Activated CD8-positive, alpha-beta T cell treated with anti-CD3 and anti-CD28 coated beads for 36 hours (primary cell): ENCODE measurements at places on chromosomes 6 and 20. TPM values are rescaled to one million over a fixed set of nuclear protein-coding genes. Genes with fewer than 3 reads are reported as not detected.

DNA sequence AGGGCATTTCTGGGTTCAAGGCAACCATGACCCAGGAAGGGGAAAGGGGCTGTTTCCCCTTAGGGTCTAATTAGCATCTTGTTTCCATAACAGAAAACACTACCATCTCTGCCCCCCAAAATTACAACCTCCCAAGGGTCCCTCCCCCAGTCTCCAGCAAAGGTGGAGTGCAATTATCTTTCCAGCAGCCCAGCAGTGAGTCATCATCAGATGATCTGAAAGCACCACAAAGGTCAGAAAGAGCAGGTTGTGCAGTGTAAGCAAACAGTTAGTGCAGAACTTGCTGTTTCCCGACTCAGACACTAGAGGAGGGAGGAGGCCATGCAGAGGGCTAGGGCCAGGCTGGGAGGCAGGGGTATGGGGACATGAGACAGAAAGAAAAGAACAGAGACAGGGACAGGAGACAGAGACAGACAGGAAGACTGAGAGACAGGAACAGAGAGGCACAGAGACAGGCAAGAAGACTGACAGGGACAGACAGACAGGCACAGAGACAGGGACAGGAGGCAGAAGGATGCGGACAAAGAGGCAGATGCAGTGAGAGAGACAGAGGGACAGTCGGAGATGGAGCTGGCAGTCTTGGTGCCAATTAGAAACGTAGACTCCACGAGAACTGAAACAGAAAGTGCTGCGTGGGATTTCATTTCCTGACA is 62.5 kb downstream of the PYGB start:
- no peaks in the 10 kb centered on the region for H3K27me3 ChIP-seq
- peak overlapping the region; percentile 54 for H3K4me3 ChIP-seq
- peaks cover 7% of the 10 kb centered on the region for H3K36me3 ChIP-seq
- H3K27ac ChIP-seq = peak overlapping the region; percentile 85
- H3K4me1 ChIP-seq = peaks cover 31% of the 10 kb centered on the region

FOXC1 gene
- 0.16 TPM for total RNA-seq

DNA sequence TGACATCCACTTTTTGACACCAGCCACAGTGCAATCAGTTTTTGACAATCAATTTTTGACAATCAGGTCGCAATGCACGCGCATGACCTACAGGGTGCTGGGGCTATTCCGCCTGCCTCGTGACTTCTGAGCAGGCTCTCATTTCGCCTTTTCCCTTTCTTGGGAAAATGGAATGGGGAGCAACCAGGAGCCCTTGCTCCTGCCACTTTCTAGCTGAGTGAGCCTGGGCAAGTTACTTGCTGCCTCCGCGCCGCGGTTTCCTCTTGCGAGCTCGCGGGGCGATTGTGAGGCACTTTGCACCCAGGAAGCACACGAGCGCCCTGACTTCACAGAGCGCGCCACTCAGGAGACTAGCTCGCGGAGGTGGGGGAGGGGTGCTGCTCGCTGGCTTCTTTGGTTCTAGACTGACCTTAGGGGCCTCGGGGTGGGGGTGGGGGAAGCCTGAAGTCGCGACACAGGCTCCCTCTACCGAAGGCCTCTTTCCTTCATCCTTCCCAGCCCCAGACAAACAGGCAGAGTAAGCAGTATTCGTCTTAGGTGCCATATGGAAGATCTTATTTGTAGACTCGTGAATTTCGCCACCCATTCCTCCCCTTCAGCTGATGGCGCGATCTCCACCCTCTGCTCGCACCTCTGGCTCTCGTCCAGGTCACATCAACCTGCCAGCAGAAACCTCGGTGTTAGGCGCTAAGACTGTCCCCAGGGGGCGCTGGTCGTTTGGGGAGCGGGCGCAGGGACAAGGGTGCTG is 4.6 kb downstream of the TP53TG5 start:
- H3K27ac ChIP-seq = peak overlapping the region; percentile 83
- DNase-seq = peak; percentile 93
- H3K27me3 ChIP-seq = no peaks in the 10 kb centered on the region
- peaks cover 29% of the 10 kb centered on the region for H3K4me1 ChIP-seq

GRCh38 chr20:5512694-5513093 is 195.9 kb upstream of the PROKR2 start:
- no peak overlapping the region for H3K4me3 ChIP-seq
- peaks cover 7% of the 10 kb centered on the region for H3K4me1 ChIP-seq
- no peak for DNase-seq
- no peak overlapping the region for H3K27ac ChIP-seq
- no peaks in the 10 kb centered on the region for H3K27me3 ChIP-seq
- H3K36me3 ChIP-seq = no peaks in the 10 kb centered on the region

LY6G6C gene
- not detected for total RNA-seq

DNA sequence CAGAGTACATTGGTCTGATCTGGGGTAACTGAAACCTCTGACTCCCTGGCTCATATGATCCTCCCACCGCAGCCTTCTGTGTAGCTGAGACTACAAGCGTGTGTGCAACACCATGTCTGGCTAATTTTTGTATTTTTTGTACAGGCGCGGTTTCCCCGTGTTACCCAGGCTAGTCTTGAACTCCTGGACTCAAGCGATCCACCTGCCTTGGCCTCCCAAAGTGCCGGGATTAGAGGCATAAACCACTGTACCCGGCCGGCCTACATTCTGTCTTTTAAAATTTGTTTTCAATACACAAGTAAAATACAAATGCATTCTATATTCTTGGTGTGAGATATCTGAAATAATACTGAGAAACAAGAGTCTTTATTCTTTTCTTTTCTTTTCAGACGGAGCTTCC is 1.7 kb upstream of the CBFA2T2 start:
- no peaks in the 10 kb centered on the region for H3K36me3 ChIP-seq
- peaks cover 10% of the 10 kb centered on the region for H3K4me1 ChIP-seq
- H3K27me3 ChIP-seq = no peaks in the 10 kb centered on the region
- H3K4me3 ChIP-seq = peak overlapping the region; percentile 15

- no peak overlapping the region for H3K4me3 ChIP-seq
- H3K4me1 ChIP-seq = no peaks in the 10 kb centered on the region
- no peak overlapping the region for H3K27ac ChIP-seq
These were observed 593.5 kb downstream of the TENT5A start for GRCh38 chr6:81158956-81159355.

GRCh38 chr6:111754423-111754822 is 118.8 kb downstream of the FYN start:
- peak overlapping the region; percentile 77 for H3K4me3 ChIP-seq
- peaks cover 85% of the 10 kb centered on the region for H3K36me3 ChIP-seq
- no peaks in the 10 kb centered on the region for H3K27me3 ChIP-seq
- peaks cover 84% of the 10 kb centered on the region for H3K4me1 ChIP-seq

IP6K3 gene
- total RNA-seq = not detected

GRCh38 chr20:14576196-14576877 is 238.9 kb upstream of the FLRT3 start:
- H3K4me1 ChIP-seq = no peaks in the 10 kb centered on the region
- no peak overlapping the region for H3K27ac ChIP-seq
- H3K36me3 ChIP-seq = no peaks in the 10 kb centered on the region
- DNase-seq = no peak
- H3K27me3 ChIP-seq = no peaks in the 10 kb centered on the region

ZNF217 gene
- total RNA-seq = 51.3 TPM

DNA sequence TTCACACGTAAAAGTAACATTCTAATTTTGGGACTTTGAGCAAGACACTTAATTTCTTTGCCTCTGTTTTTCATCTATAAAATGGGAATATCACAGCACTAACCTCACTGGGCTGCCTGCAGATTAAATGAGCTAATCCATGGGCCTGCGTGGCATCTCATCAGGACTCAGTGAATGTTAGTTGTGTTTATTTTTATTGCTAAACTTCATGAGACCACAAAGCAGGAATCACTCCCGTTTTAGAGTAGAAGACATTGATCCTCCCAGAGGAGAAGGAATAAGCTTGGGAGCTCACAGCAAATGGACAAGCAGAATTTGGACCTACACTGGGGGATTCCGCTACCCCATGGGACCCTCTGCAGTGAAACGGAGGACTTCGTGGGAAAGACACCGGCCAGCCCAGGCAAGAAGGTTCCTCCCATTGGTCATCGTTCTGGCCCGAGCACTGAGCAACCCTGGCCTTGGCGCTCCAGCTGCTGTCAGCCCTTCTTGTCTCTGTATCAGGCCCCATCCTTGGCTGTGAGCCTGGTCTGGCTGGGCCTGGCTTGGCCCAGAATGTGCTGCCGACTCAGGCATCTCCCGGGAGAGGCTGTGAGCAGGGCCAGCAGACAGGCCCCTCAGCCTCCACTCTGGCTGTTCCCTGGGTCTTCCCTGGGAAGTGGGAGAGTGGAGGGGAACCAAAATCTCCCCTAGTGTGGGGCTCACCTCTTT is 79.8 kb downstream of the NFATC2 start:
- peaks cover 60% of the 10 kb centered on the region for H3K36me3 ChIP-seq
- H3K4me3 ChIP-seq = no peak overlapping the region
- no peaks in the 10 kb centered on the region for H3K27me3 ChIP-seq
- peaks cover 21% of the 10 kb centered on the region for H3K4me1 ChIP-seq
- H3K27ac ChIP-seq = no peak overlapping the region
- no peak for DNase-seq

DNA sequence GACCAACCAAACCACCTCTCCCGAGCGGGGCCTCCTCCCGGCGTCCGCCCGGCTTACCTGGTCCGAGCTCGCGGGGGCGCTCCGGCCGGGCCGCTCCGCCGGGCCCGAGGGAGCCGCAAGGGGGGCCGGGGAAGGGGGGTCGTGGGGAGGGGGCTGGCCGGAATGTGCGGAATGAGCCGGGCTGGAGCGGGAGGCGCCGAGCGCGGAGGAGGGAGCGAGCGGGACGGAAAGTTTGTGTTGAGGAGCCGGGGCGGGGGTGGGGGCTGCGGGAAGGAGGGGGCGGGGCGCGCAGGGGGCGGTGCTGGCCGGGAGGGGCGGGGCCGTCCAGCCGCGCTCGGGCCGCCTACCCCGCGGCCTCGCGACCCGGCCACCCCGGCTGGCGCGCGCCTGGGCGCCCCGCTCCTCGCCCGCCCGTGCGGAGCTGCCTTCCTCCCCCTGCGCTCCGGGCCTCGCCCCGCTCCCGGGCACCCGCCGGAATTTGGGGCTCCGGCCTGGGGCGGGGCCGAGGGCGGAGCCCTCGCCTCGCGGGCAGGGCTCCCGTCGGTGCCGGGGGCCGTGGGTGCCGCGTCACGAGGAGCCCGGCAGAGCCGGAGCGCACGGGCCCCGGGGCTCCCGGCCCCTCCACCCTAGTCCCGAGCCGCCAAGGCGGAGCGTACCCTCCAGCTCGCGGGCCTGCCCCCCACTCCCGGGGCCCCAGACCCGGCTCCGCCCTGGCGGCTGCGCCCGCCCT is at the start of gene TEAD3:
Gene TEAD3 (minus strand): TSS at position 239 of the 730 bp plus-strand sequence.
- peaks cover 11% of the 10 kb centered on the region for H3K27me3 ChIP-seq
- H3K36me3 ChIP-seq = no peaks in the 10 kb centered on the region
- H3K4me3 ChIP-seq = peak within 1 kb of the TSS; percentile 72
- peak; percentile 48 for DNase-seq
- peaks cover 14% of the 10 kb centered on the region for H3K4me1 ChIP-seq
- peak within 1 kb of the TSS; percentile 75 for H3K27ac ChIP-seq

- no peaks in the 10 kb centered on the region for H3K27me3 ChIP-seq
- no peaks in the 10 kb centered on the region for H3K36me3 ChIP-seq
- no peak overlapping the region for H3K4me3 ChIP-seq
- no peak overlapping the region for H3K27ac ChIP-seq
These were observed 132.3 kb downstream of the ARHGAP18 start for GRCh38 chr6:129577691-129578090.

SMOC2 gene
- total RNA-seq = not detected

GRCh38 chr6:4036581-4036980 is 42.4 kb downstream of the FAM217A start:
- H3K4me1 ChIP-seq = peaks cover 57% of the 10 kb centered on the region
- DNase-seq = no peak
- no peak overlapping the region for H3K4me3 ChIP-seq
- no peaks in the 10 kb centered on the region for H3K27me3 ChIP-seq

- H3K27ac ChIP-seq = no peak overlapping the region
- H3K36me3 ChIP-seq = no peaks in the 10 kb centered on the region
- H3K4me3 ChIP-seq = no peak overlapping the region
- no peaks in the 10 kb centered on the region for H3K27me3 ChIP-seq
These were observed 131.6 kb upstream of the ID4 start for GRCh38 chr6:19705606-19706005.

TRIM10 gene
- not detected for total RNA-seq

DNA sequence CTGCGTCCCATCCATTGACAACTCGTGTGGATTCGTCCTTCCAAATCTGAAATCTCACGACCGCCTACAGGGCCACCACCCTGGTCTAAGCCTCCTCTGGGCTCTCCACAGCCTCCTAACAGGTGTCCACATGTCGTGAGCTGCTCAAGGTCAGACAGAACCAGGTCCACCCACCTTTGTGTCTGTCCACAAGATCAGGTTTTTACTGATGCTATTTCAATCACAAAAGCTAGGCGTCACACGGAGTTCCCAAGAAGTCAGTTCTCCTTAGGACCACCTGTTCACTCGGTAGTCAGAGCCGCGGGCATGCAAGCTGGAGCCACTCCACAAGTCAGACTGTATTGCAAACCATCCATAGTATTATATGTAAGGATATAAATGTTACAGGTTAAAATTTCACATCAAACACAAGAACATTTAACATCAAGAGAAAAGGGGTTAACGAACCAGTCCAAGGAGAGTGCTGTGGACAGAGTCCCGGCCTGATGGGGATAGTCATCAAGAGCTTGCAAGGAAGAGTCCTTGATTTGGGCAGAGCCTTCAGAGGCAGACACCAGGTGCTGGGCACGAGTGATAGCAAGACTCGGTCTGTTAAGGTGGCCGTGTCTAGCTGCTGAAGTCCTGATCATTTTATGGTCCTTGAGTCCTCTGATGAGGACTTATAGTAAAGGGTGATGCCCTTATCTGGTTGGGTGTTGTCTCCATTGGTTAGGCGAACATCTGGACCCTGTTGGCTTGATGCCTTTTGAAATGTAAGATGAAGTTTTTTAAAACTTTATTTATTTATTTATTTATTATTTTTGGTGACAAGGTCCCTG is 731 bp upstream of the DNPH1 start:
- H3K4me3 ChIP-seq = peak overlapping the region; percentile 95
- H3K27ac ChIP-seq = peak overlapping the region; percentile 90
- H3K4me1 ChIP-seq = peaks cover 27% of the 10 kb centered on the region
- H3K36me3 ChIP-seq = peaks cover 29% of the 10 kb centered on the region
- no peak for DNase-seq
- H3K27me3 ChIP-seq = no peaks in the 10 kb centered on the region

ZKSCAN8 gene
- total RNA-seq = 20.3 TPM

PNLDC1 gene
- total RNA-seq = 0.54 TPM

GRCh38 chr6:1738558-1739081 is 128.9 kb downstream of the FOXC1 start:
- DNase-seq = no peak
- H3K27ac ChIP-seq = no peak overlapping the region
- peaks cover 5% of the 10 kb centered on the region for H3K36me3 ChIP-seq
- H3K4me3 ChIP-seq = no peak overlapping the region
